ENCODE measurements at places on chromosomes 11 and 22.

DNA sequence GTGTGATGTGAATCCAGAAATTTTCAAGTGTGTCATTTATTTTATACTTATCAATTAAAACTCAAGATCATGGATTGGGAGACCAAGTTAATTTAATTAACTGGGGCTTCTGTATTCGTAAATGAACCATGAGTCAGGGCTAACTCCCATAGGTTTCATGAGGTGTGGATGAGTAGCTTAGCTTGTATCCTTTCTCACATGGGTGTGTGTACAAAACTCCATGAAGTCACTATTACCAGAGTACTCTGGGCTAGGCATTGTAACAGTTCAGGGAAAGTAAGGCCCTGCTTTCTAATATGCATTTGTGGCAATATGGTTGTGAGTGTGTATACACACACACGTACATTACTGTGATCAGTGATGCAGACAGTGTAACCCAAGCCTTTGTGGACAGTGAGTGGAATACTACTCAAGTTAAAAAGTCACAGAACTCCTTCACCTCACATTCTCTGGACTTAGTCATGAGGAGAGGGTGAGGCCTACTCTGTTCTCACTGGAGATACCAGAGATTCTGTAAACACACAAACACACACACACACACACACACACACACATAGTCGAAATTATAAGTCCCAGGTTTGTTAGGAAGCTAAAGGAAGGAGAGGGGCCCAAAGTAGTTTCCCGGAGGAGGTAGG is 3.5 kb downstream of the CNTF start:
- no peak for DNase-seq

- no peak for DNase-seq
Observed at GRCh38 chr11:2991452-2992233, 486 bp downstream of the NAP1L4 start.

DNA sequence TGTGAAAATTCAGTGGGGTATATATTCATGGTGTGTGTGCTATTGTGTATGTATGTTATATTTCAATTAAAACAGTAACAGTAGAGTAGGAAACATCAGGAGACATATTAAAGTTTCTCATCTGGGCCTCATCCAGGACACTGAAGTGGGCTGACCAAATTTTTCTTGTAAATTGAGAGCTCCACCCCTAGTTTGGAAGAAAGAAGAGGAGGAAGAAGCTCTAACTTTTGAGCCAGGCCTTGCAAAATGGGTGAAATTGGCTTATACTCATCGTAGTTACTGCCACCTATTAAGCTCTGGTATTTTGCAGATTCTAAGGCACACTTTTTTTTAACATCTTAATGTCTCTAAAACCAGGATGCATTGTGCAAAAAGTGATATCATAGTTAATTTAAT is 33.7 kb downstream of the TSPAN18 start:
- no peak for DNase-seq

GRCh38 chr11:6626971-6627761 is 7.9 kb upstream of the TPP1 start:
- no peak for DNase-seq

DNA sequence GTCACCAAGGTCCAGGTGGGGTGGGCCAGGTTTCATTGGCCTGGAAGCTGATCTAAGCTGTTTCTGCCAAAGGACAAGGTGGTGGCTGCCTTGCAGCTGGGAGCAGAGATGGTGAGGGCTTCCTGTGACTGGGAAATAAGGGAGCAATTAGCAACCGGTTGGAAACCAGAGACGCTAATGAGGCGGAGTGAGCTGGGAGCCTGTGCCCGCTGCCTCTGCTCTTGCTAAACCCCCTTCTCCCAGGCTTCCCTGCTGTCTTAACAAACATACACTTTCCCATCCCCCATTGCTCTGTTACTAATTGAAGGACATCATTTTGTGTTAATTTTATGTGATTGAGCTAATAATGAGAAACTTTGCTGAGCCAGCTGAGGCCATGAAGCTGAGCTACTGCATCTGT is 121.8 kb downstream of the INSC start:
- no peak for DNase-seq

- DNase-seq: no peak
Observed at GRCh38 chr11:31218847-31219246, 150.7 kb downstream of the DCDC1 start.

DNA sequence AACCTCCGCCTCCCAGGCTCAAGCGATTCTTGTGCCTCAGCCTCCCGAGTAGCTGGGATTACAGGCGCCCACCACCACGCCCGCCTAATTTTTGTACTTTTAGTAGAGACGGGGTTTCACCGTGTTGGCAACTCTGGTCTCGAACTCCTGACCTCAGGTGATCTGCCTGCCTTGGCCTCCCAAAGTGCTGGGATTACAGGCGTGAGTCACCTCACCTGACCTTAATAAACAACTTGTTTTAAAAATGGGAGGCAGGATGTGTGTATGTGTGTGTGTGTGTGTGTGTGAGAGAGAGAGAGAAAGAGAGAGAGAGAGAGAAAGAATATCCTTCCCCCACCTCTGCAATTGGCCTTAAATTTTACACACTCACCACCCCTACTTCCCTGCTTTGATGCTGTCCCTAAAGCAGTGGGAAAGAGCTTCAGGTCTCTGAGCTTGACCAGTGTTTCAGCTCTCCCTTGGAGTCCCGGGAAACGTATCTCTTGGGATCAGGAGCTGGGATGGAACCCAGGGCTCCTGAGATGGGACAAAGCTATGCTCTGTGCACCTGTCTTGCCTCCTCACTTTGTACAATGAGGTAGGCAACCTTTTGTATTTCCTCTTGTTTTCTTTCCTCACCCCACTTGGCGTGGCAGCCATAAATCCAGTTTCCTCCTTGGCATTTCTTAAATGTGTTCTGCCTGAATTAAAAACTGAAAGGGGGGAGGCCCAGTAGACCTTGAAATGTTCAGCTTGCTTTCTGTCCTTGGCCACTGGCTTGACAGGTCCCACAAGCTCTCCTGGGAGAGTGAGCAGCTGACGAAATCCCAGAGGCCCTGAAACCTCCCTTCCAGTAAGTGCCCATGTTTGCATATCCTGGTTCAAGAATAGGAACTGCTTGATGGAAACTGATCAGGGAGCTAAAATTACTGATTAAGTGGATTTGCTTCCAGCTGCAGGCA is 17.8 kb upstream of the XBP1 start:
- DNase-seq: no peak

DNA sequence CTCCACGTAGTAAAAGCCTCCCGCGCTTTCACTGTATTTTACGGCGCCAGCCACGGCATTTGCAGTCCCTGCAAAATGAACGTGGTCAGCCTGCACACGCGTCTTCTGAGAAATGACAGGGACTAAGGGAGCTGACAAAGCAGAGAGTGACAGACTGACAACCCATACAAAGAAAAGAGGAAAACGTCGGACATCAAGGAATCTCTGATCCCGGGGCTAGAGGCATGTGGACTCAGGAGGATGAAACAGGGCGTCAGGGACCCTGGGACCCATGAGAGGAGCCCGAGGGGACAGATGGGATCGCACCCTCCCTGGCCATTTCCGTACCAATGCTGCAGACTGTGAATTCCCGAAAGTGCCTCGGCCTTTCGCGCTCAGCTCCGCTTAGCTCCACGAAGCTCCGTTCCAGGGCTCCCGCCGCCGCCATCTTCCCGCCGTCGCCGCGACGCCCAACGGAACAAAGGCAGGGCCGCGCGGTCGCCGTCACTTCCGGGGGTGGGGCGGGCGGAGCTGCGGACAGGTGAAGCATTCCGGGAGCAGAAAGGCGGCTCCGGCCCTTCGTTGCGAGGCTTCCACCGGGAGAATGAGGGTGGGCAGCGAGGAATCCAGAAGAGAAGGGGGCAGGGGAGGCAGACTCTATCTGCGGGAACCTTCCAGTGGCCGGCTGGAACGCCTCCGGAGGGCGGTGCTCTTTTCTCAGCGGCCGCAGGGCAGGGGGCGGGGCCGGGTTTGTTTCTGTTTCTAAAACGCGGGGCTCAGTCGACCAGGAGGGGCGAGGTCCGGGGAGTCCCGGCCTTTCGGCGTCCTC is at the start of gene NUP160:
TSS of gene NUP160 (minus strand) at position 459 of the 808 bp plus-strand sequence. CDS start at position 427, 32 bp downstream.
- DNase-seq: peak; percentile 91

DNA sequence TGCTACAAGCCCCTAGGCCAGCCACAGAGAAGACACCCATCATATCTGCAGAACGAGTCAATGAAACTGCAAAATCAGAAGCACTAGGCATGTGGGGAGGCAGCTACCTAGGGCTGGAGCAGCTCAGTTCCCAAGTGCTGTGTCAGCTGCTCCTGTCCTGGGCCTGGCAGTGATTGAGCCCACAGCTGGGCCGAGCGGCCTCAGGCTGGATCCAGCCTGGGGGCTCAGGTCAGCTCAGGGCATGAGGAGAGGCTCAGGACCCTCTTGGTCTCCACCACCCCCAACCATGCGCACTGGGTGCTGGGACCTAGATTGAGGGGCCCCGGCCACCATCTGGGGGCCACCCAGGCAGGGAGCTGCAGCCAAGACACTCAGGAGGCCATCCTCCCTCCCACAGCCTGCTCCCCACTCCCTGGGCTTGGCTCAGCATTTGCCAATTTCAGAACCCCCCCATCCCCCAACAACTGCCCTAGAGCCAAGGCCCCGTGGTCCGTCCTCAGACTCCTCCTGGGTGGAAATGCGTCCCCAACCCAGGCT is 2.4 kb upstream of the TNNT3 start:
- no peak for DNase-seq

- no peak for DNase-seq
Observed at GRCh38 chr11:62267576-62267975, 2.4 kb upstream of the SCGB2A2 start.

DNA sequence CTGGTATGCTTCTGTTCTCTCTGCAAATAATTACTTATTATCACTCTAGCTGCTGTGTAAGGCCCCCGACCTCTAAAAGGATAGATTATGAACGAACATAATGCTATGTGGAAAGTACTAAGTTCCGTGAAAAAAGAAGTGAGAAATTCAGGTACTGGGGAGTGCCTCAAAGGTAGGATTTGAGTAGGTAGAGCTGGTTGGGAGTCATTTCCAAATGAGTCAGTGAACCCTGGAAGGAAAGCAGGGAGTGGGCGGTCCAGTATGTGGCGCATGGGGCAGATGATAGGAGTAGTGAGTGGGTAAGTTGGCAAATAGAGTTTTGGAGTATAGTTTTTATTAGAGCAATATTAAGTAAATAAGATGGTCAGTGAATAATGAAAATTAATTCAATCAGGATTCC is 2.4 kb downstream of the ZC3H12C start:
- no peak for DNase-seq

GRCh38 chr11:72971192-72971967 is 157.2 kb downstream of the ATG16L2 start:
- no peak for DNase-seq

GRCh38 chr11:47437746-47438418 is 11.1 kb downstream of the RAPSN start:
- no peak for DNase-seq

DNA sequence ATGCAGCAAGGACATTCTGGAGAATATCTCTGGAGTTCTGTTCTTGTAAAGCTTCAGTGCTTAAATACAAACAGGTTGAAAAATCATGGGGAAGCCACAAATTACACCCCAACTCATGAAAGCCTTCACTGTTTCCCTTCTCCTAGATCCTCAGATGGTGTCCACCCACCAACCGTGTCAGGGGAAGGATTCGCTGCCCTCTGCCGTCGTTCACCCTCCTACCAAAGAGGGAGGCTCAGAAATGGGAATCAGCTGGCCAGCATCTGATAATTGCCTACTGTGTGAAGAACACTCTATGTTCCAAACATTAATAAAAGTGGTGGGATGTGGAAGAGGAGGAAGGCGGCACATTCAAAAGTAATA is 7.4 kb upstream of the HEPACAM start:
- DNase-seq: no peak

- DNase-seq: no peak
Observed at GRCh38 chr11:128341280-128342248, 245.8 kb downstream of the ETS1 start.

GRCh38 chr11:29318134-29318845 is 698.5 kb downstream of the KCNA4 start:
- no peak for DNase-seq

DNA sequence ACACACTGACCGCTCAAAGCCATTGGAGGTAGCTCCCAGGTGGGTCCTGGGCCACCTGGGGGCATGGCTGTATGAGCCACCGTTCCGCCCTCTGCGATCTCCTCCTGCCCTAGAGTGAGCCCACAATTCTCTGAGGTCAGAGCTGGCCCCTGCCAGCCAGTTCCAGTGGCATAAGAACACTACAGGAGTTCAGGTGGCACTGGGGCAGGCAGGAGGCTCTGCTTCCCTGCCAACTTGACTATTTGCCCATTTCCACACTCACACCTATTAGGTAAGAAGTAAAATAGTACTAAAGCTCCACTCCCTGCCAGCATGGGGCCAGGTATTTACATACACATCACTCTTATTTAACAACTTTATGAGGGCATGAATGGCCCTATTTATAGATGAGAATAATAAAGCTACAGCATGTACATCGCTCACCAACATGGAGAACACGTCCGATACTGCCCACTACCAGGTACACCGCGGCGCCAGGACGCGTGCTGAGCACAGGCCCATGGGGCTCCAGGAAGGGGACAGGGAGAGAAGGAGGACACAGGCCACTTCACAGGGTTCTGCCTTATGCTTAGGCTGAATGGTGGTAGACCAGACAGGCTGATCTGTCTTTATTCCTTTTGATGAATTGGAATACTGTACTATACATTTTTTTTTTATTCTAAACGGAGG is 26.2 kb downstream of the PISD start:
- DNase-seq: no peak

DNA sequence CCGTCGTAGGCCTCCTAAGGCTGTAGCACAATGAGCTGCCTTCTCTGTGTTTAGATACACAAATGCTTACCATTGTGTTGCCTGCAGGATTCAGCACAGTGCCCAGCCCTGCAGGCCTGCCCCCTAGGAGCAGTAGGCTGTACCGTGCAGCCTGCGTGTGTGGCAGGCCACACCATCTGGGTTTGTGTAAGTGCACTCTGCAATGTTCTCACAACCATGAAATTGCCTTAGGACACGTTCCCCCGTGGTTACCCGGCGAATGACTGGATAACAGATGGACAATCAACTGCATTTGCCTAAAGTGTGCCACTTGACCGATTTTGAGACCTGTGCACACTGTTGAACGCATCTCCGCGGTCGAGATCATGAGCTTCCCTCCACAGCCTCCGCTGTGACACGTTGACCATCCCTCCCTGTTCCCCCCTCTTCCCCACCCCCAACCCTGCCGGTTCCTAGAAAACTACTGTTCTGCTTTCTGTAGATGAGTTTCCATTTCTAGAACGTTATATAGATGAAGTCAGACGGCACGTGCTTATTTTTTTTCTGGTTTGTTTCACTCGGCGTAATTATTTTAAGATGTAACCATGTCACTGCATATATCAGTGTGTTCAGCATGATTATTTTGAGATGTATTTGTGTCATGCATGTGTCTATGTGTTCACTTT is 22.2 kb upstream of the CTSD start:
- DNase-seq: no peak

- DNase-seq: no peak
Observed at GRCh38 chr11:70328556-70328955, 58.1 kb downstream of the PPFIA1 start.
